ENCODE measurements at places on chromosomes 4 and X.

- DNase-seq: no peak
These were observed 45.0 kb upstream of the ARHGEF6 start for GRCh38 chrX:136825771-136826170.

DNA sequence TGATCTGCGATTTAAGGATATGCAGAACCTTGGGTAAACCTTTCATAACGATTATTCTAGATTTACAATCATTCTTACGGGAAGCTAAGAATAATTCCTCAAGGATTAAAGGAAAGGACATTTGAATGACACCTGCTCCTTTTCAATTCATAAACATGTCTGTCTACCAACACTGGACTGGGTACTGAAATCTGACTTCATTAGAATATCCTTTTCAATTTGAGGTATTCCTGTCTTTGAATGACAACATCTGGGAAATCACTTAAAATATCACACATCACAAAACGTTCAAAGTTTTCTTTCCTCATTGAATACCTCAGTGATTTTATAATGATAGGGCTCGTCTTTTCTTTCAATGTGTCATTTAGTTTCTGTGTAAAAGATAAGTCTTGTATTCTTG, 87.7 kb downstream of the CFAP47 start:
- no peak for DNase-seq

GRCh38 chr4:76293772-76294171, 12.8 kb upstream of the STBD1 start:
- DNase-seq: peak; percentile 17

DNA sequence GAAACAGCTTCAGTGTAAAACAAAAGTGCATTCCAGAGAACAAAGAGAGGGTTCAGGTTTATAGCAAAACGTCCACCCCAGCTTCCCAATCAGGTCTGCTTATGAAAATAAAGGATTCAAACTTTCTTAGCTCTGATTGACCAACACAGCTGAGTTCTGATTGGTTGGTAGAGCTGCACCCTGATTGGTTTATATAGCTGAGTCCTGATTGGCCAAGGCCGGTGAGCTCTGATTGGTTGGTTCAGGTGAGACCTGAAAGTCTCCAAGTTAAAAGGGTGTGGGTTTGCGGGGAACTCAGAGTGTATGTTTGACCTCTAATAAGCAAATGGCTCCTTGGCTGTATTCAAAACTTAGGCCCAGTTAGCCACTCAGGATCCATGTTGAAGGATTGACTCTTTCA, 20.9 kb downstream of the CLRN2 start:
- DNase-seq: no peak

DNA sequence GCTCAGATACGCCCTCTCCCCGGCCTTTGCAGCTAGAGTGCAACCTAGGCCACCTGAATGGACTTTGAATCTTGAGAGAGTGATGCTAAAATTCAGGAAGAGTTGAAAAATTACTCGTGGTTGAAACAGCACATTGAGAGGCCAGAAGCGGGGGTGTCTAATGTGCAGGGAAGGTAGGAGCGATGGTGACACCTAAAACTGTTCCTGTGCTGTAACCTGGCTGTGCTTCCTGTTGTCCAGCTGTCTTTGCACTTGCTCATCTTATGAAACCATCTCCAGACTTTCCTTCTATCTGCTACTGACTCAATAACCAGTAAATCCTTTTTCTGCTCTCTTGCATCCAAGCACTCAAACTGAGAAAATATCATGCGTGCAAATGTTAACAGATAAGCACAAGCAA, 106.4 kb upstream of the RPS6KA3 start:
- no peak for DNase-seq

- DNase-seq: no peak
These were observed 273.0 kb downstream of the GLUD2 start for GRCh38 chrX:121320441-121320840.

- DNase-seq: no peak
These were observed 449.4 kb upstream of the HTR2C start for GRCh38 chrX:114134465-114134864.

DNA sequence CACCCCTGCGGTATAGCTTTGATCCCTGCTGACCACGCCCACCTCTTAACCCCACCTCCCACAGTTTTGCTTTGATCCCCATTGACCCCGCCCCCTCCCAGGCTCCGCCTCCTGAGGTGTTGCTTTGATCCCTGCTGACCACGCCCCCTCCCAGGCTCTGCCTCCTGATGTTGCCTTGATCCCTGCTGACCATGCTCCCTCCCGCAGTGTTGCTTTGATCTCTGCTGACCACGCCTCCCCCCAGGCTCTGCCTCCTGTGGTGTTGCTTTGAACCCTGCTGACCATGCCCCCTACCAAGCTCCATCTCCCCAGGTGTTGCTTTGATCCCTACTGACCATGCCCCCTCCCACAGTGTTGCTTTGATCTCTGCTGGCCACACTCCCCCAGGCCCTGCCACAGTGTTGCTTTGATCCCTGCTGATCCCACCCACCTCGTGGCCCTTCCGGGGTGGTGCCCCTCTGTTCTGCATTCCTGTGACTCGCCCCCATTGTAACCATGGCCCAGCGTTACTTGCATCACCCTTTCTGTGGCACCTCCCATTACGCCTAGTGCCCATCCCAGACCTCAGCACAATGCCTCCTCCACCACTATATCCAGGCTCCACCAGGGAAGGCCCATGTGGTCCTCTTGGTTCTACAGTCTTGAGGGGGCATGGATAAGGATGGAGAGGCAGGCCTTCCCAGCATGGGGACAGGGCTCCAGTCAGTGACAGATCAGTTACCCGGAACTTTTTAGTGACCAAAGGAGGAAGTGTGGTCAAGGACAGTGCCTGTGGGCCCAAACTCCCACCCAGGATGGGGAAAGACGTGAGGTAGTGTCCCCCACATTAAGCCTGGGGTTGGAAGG, 70.8 kb downstream of the ADRA2C start:
- DNase-seq: no peak
